ENCODE measurements at places on chromosomes 16 and 17. TPM values are rescaled to one million over a fixed set of nuclear protein-coding genes. Genes with fewer than 3 reads are reported as not detected.

The WNT3 gene
- 1.3 TPM for total RNA-seq

DNA sequence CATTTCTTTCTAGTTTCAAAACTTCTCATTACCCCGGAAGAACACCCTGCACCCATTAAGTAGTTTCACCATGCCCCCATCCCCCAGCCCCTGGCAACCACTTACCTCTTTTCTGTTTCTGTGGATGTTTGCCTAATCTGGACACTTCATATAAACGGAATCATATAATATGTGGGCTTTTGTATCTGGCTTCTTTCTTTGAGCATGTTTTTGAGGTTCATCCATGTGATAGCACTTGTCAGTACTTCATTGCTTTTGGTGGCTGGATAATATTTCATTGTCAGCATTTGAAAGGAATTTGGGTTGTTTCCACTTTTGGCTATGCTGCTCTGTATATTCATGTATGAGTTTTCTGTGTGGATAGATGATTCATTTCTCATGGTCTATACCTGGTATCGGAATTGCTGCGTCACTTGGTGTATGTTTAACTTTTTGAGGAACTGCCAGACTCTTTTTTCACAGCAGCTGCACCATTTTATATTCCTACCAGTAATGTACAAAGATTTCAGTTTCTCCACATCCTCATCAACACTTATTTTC is 30.0 kb upstream of the SLC5A10 start:
- DNase-seq: no peak

GRCh38 chr17:31299624-31300023 is 2.6 kb upstream of the OMG start:
- no peak for DNase-seq

GRCh38 chr16:75039941-75040340 is 41.1 kb downstream of the ZNRF1 start:
- no peak for DNase-seq

The SCARF1 gene
- total RNA-seq: 7.2 TPM

GRCh38 chr17:68910251-68910705 is 44.9 kb downstream of the ABCA8 start:
- DNase-seq: no peak

DNA sequence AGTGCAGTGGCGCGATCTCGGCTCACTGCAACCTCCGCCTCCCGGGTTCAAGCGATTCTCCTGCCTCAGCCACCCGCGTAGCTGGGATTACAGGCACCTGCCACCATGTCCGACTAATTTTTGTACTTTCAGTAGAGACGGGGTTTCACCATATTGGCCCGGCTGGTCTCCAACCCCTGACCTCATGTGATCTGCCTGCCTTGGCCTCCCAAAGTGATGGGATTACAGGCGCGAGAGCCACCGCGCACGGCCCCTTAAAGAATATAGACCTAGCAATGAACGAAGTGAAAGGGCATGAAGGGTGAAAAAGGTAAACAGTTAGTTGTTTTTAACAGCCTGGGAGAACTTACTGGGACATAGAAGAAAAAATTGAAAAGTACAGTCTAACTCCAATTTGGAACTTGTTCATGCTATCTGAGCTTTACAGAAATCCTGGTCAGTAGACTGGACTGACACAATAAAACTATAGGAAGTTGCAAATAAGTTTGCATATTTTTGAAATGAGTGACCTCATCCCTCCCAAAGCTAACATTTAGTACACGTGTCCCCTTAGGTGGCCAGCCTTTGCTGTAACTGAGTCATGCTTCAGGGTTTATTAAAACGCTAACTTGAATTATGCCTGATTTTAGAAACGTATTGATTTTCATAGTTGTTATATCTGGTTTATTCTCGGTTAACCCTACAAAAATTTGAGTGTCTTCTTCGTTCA is 1.8 kb downstream of the COG1 start:
- no peak for DNase-seq

DNA sequence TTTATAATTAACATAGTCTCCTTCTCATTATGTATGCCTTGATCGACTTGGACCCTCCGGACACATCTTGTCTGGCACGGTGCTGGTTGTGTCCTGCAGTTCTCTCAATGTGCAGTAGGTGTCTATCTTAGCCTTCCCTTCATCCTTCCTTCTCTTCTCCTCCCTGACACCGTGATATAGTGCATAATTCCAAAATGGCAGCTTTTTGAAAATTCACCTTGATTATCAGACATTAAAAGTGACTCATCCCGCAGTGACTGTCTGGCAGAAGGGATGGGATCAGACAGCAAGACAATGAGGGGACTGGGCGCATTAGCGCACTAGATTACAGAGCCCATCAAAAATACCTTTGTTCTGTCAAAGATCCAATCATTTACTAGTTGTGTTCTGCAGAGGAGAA is 70.0 kb upstream of the PMFBP1 start:
- no peak for DNase-seq

- DNase-seq: no peak
These were observed 5.3 kb downstream of the KRT28 start for GRCh38 chr17:40794466-40794865.

The NATD1 gene
- total RNA-seq: 11.3 TPM

- no peak for DNase-seq
These were observed 69.0 kb upstream of the BCAR1 start for GRCh38 chr16:75320435-75320834.

DNA sequence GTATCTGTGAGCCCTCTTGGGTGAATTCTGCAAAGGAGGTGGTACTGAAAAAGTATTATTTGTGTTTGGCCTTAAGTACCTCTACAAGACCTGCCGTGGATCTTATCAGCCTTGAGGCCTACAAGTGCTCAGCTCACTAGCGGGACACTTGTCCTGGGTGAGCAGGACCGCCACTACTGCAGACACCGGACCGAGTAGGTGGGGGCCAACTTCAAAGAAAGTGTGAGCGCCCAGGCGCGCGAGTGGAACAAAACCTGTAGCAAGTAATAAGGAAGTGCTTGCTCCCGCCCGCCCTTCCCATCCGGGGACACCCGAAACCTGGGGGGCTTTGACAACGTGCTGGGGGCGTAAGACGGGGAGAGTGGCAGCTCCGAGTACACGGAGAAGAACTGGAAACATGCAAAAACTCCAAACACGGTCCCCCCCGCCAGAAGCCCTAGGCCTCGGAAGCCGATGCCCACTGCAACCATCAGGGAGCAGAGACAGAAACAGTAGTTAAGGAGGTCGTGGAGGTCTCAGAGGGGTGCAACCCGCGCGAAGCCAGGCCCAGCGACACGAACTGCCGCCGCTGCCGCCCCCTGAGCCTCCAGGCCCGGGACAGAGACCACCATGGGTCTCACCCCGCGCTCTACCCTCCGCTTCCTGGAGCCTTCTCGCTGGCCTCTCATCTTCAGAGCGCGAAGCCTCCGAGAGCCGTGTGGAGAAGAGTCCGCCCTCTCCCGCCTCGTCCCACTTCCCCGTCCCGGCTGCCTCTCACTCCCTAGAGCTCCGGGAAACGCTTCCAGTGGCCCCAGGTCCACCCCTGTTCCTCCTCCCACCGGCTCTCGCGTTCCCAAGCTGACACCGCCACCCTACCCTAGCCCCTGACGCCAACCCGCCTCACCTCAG is 537 bp downstream of the CNOT1 start:
- no peak for DNase-seq

The CSH1 gene
- total RNA-seq: not detected

GRCh38 chr16:46898006-46898405 is 13.8 kb downstream of the GPT2 start:
- no peak for DNase-seq

The EXOC3L1 gene
- 2.9 TPM for total RNA-seq

DNA sequence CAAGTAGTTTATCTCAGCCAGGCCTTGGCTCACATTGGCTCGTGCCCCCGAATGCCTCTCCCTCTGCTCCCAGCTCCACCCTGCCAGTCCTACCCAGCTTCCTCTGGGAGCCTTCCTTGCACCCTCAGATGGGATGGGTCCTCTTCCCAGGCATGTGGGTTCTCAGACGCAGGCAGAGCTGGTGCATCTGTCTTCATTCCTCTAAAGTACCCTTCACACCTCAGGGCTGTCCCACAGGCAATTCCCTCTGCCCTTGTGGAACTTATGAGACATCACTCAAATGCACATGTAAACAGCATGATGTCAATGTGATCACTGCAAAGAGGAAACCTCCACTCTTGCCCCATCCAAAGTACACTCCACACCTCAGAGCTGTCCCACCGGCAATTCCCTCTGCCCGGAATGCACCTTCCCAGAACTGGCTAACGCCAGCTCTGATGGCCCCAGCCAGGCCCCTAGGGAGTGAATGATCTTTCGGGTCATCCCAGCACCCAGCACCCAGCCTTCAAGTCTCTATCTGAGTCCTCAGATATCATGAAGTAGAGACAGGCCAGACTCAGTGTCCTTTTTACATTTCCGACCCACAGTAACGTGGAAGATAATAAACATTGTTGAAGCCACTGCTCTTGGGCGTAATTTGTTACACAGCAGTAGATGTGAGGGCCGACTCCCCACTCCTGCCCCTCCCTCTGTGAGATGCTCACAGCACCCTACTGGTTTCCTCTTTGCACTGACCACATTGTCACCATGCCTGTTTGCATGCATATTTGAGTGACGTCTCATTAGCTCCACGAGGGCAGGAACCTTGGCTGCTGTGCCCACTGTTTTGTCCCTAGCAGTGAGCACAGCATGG is 85.4 kb downstream of the N4BP1 start:
- no peak for DNase-seq

DNA sequence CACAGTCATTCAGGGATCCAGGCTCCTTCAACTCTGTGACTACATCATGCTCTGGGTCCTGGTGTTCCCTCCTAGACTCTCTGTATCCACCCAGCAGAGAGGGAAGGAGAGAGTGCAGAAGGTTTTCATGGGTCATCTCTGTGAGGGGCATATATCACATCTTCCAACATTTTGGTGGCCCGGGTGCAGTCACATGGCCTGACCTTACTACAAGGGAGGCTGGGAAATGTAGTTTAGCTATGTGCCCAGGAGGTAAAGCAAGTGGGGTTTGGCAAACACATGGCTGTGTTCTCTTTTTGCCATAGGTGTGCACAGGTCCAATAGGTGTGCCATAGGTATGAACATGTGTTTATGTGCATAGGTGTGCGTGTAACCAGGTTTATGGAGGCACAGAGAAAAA is 222.2 kb upstream of the EEF2KMT start:
- DNase-seq: no peak

- DNase-seq: no peak
These were observed 47.6 kb downstream of the SEC14L1 start for GRCh38 chr17:77188084-77189066.

DNA sequence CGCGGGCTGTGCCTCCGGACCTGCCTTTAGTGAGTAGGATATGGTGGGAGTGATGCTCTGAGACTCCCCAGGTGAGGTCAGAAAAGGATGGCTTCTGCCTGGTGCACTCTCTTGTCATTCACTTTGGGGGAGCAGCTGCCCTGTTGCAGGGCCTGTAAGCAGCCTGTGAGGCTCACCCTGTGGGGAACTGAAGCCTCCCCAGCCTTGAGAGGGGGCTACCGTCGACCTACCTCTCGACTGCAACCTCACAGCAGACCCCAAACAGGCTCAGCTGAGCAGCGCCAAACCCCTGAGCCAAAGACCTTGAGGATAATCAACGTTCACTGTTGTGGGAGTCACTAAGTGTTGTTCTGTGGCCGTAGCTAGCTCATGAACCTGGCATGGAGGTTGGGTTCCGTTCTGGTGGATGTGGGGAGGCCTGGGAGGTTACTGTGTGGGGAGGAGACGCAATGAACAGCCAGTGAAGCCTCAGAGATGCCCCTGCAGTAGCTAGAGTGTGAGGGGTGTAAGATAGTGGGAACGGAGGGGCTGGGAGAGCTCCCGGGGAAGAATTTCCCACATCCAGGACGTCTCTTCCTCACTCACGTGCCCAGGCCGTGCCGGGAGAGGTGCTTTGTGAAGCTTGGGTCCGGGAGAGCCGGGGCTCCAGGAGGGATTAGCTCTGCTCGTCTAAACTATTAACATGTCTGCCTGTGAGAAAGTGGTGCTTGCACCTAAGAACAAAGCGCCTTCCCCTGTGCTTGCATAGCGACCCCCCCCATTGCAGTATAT is 38.8 kb downstream of the METRNL start:
- peak; percentile 20 for DNase-seq

The LCAT gene
- 7.7 TPM for total RNA-seq

The TOB1 gene
- total RNA-seq: 41.4 TPM

- no peak for DNase-seq
These were observed 2.1 kb upstream of the IGSF6 start for GRCh38 chr16:21654466-21654865.

The TEKT5 gene
- not detected for total RNA-seq

DNA sequence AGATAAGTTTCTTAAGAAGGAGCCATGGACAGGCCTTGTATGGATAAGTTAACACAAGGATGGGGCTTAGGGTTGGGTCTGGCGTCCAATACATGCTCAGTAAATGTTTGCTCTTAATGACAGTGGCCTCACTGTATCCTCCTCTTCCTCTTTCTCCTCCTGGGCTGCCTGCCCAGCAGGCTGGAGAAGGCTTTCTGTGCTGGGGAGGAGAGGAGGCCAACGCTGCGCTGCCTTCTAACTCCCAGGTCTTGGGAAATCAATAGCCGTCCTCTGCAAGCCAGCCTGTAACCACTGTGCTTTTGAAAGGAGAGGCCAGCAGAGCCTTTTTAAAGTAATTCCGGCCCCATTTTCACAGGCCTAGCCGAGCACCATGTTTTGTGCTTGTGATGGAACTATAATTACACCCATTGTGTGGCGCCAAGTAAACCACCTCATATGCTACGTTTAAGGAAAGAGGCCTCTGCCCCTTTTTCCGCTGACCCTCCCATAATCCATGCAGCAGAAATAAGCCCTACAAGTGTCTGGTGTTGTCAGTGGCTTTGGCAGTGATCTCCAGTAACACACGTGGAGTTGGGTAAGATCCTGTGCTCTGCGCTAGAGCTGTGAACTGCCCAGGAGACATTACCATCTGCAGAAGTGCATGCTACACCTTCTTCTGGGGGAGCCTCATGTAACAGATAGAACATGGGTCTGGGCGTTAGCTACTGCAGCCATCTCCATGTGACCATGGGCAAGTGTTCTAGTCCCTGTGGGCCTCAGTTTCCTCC is 368.2 kb downstream of the SNX29 start:
- DNase-seq: no peak

GRCh38 chr17:82960419-82961271 is 118.8 kb upstream of the METRNL start:
- no peak for DNase-seq

GRCh38 chr17:80068301-80069222 is 32.1 kb downstream of the CCDC40 start:
- DNase-seq: no peak

The PRSS27 gene
- 1.2 TPM for total RNA-seq

GRCh38 chr16:66696669-66697630 is at the start of gene CMTM4:
Gene CMTM4, minus strand, starts transcription at chr16:66696743. Its CDS starts 218 bp downstream, at chr16:66696525.
- DNase-seq: peak; percentile 29

GRCh38 chr16:89055313-89055712 is 38.3 kb upstream of the ACSF3 start:
- DNase-seq: no peak

DNA sequence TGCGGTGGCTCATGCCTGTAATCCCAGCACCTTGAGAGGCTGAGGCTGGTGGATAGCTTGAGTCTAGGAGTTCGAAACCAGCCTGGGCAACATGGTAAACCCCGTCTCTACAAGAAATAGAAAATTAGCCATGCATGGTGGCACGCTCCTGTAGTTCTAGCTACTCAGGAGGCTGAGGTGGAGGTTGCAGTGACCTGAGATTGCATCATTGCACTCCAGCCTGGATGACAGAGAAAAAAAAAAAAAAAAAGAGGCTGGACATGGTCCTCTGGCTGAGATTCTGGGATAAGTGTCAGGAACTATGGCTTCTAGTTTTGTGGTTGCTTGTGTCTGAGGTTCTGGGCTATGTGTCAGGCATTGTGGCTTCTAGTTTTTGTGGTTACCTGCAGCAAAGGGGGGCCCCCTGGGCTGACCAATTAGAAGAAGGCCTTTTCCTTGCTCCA is 7.0 kb downstream of the KSR1 start:
- DNase-seq: no peak
